Fibroblast of skin of back (primary cell): ENCODE measurements at places on chromosomes 6 and 20.

DNA sequence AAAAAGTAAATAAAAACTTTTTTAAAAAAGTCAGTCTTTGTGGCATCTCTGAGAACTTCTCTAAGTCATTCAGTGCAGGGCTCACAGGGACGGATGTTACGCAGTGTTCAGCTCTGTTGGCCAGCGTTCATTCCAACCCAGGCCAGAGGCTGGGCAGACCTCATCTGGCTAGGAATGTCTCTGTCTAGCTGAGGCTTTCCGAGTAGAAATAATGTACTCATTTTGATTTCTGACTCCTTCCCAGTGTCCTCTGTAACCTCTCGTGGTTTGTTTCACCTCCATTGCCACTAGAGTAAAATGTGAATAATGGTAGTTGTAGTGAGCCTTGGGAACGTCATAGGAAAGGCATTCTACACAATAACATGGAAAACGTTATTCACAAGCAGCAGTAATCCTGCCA, 135.1 kb downstream of the TMEM242 start:
- DNase-seq = peak; percentile 19

GRCh38 chr6:75128878-75129570, 76.8 kb downstream of the COL12A1 start:
- no peak for DNase-seq

GRCh38 chr20:41405436-41405835, 38.8 kb upstream of the EMILIN3 start:
- no peak for DNase-seq

- no peak for DNase-seq
Measured at GRCh38 chr6:96909811-96910210, 12.1 kb upstream of the NDUFAF4 start.

GRCh38 chr6:2158596-2159271, 86.7 kb downstream of the GMDS start:
- DNase-seq = peak; percentile 29

- peak; percentile 42 for DNase-seq
Measured at GRCh38 chr6:143110572-143110971, 49.9 kb downstream of the AIG1 start.

GRCh38 chr6:74879234-74879633, 326.6 kb downstream of the COL12A1 start:
- peak; percentile 81 for DNase-seq

GRCh38 chr20:57048027-57048869, 218.2 kb downstream of the BMP7 start:
- DNase-seq = peak; percentile 68

GRCh38 chr6:168390749-168391420, 50.1 kb upstream of the SMOC2 start:
- no peak for DNase-seq

DNA sequence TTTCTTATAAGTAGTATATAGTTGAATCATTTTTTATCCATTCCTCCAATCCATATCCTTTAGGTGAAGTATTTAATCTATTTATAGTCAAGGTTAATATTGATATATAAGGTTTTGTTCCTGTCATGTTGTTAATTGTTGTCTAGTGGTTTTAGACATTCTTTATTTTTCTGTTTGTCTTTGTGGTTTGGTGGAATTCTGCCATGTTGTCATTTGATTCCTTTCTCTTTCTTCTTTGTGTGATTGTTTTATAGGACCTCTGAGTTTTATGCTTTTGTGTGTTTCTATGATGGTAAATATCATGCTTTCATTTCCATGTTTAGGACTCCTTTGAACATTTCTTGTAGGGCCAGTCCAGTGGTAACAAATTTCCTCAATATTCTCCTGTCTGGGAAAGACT, 450.3 kb upstream of the BTBD3 start:
- DNase-seq = no peak

DNA sequence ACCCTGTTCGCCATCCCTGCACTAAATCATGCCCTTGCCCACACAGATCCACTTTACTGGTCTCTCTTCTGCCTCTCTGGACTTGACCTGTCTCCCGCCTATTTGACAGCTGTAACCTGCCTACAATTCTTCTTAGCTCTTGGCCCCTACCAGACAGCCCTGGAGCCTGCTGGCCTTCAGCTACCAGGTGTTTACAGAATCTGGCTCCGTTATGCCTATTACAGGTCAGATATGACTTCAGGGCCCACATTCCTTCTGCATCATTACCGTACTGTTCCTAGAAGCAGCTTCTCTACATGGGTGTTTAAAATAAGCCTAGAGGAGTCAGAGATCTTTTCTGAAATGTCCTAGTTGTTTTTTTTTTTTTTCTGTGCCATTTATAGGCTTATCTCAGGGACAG, 45.4 kb upstream of the CCN6 start:
- DNase-seq = no peak

- DNase-seq = no peak
Measured at GRCh38 chr20:353166-353565, 6.3 kb downstream of the NRSN2 start.

GRCh38 chr20:54611708-54612412, 136.5 kb downstream of the DOK5 start:
- no peak for DNase-seq

DNA sequence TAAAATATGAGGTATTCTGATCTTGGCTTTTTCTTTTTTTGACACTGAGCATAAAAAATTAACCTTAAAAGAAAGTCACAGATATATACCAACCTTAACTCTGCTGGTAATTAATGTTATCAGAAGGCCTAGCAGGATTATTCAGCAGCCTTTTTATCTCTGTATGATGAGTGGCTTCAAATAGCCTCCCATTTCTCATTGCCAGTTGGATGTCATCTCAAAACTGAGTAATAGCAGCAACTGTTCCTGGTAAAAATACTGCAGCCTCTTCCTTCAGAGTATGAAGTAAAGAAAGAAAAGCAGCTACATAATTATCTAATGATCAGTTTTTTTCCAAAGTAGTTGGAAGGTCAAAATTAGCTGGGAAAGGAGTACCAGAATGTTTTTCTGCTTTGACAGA, 24.9 kb upstream of the HDGFL1 start:
- DNase-seq = no peak

DNA sequence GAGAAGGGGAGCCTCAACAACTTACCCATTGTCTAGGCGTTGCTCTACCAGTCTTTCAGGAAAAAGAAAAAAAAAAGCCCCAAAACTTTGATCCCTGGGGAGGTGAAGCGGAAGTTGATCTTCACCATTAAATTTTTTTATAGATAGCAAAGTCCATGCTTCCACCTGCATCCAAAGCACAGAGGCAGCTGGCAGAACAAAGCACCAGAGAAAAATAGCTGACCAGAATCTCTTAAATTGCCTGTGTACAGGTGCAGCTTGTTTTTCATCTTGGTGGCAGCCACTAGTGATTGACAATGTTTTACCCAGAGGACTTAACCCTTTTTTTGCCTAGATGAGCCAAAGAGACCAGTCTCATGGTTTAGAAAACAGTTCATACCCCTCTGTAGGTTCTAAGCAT, 86.0 kb downstream of the MYB start:
- DNase-seq = no peak

DNA sequence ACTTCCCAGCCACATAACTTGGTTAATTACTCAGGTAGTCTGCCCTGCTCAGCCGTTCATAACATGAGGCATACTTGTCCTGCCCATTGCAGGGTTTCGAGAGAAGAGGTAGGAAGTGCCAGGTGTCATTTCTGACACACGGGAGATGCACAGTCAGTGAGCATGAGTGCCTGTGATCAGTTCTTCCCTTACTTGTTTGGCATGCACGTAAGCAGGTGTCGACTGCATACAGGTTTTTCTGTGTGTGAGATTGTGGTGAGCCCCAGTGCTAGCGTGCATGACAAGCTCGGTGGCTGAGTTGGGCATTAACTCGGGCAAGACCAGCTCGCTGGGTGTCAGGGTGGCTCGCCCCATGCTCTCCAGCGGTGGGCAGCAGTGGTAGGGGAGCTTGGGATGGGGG, 51.2 kb upstream of the SLC22A1 start:
- DNase-seq = no peak

GRCh38 chr6:21754891-21755290, 161.3 kb downstream of the SOX4 start:
- no peak for DNase-seq

DNA sequence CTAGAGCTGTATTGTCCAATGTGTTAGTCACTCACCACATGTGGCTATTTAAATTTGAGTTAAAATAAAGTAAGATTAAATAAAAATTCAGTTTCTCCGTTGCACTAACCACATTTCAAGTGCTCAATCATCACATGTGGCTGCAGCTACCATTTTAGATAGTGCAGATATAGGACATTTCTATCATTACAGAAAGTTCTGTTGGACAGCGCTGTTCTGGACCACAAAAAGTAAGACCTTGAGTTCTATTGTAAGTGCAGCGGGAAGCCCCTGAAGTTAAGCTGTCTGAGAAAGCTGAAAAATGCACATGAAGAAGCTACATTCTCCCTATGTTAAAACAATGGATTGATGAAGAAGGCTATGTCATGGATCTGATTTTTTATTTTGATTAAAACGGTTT, 1.1 kb downstream of the ORC3 start:
- no peak for DNase-seq
